ENCODE measurements at places on chromosomes 16 and 17.

DNA sequence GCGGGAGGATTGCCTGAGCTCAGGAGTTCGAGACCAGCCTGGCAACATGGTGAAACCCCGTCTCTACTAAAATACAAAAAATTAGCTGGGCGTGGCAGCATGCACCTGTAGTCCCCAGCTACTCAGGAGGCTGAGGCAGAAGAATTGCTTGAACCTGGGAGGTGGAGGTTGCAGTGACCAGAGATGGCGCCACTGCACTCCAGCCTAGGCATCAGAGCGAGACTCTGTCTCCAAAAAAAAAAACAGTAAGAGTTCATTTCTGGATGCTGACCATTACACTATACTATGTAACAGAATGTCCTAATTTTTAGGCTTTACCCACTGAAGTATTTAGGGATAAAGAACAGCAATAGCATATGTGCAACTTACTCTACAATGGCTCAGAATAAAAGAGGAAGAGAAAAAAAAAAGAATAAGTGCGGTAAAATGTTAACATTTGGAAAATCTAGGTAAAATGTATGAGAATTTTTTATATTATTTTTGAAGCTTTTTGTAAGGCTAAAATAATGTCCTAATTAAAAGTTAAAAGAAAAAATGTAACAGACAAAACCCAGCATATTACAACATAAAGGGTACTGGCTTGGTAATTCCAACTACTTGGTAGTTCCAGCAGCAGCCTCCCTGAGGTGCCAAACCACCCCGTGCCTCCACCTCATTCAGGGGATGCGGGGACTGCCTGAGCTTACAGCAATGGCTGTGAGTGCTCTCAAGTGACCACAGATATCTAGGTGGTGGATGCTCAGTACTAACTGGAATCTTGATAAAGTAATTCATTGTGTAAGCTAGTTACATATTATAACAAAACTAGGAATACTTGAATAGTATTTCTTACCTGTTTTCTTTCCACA is 10.9 kb downstream of the COPS3 start:
- DNase-seq = peak; percentile 31

GRCh38 chr17:48925991-48926342 is 17.8 kb downstream of the UBE2Z start:
- DNase-seq = no peak

- no peak for DNase-seq
Measured at GRCh38 chr16:57908409-57908987, 62.4 kb downstream of the CNGB1 start.

DNA sequence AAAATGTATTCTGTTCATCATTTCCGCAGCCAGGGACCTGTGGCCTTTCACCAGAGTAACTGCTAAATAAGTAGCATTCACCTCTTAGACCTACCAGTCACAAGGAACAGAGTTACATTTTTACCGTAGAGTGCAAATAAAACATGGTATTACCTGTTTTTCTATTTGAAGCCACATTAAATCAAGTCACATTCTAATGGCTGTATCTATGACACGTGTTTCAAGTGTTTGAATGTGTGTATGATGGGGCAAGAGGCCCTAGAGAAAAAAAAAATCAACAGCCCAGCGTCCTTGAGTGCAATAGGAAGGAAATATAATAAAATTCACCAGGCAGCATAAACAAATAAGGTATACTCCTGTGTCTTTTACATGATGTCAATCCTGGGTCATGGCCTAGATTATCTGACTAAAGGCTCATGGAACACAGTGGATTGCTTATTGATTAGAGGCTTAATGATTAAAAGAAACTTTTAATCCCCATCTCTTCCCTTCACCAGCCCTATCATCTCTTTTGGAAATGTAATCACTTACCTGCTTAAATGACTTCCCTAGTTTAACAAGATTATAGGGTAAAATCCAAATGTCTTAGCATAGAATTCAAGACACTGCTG is 168.7 kb upstream of the CDH5 start:
- no peak for DNase-seq

- no peak for DNase-seq
Measured at GRCh38 chr17:44775838-44776621, 17.2 kb downstream of the ADAM11 start.

GRCh38 chr16:54655121-54655590 is 275.5 kb upstream of the IRX5 start:
- DNase-seq = no peak

GRCh38 chr17:1649844-1650501 is at the start of gene RILP:
Gene RILP, minus strand, starts transcription at chr17:1649866. Its CDS starts 62 bp downstream, at chr17:1649804.
- peak; percentile 35 for DNase-seq

- no peak for DNase-seq
Measured at GRCh38 chr16:55203570-55203969, 120.4 kb upstream of the IRX6 start.

DNA sequence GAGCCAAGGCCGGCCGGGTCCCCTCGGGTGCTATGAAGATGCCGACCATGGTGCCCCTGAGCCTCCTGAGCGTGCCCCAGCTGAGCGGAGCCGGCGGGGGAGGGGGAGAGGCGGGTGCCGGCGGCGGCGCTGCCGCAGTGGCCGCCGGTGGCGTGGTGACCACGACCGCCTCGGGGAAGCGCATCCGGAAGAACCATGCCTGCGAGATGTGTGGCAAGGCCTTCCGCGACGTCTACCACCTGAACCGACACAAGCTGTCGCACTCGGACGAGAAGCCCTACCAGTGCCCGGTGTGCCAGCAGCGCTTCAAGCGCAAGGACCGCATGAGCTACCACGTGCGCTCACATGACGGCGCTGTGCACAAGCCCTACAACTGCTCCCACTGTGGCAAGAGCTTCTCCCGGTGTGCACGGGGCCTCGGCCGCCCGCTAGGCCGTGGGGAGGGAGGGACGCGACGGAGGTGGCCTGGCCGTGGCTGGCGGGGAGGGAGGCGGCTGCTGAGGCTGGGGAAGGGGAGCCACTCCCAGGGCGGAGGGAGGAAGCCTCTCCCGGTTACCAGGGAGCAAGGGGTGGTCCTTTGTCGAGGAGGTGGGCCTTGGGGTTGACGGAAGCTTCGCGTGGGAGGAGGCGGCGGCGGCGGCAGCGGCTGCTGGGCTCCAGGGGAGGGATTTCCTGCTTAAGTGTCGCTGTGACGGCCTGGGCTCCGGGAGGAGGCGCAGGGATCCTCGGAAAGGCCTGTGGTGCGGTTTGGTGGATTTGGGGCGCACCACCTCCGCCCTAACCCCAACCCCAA is 1.3 kb downstream of the MAZ start:
- peak; percentile 91 for DNase-seq

DNA sequence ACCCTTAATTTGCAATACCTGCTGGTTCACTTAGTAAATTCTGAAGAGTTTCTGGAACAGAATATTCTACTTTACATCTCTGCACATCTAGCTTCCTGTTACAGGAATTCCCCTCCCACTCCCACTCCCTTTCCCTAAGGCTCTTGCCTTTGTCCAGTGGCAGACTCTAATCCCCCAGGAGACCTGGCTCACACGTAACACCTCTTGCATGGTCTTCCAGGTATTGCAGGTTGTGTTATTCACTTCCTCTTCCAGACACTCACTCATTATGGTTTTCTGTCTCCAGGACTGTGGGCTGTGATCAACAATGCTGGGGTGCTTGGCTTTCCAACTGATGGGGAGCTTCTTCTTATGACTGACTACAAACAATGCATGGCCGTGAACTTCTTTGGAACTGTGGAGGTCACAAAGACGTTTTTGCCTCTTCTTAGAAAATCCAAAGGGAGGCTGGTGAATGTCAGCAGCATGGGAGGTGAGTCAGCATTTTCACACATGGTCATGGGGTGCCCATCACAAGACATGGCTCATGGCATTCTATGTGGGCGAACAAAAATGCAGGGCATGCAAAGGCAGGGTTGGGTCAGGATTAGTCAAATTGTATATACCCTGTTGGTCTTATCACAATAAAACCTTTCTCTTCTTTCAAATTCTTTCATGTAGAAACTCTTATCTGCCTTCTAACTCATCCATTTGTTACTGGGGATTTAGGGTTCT is 35.8 kb downstream of the HSD17B2 start:
- no peak for DNase-seq
